GM12878 (cell line): ENCODE measurements at places on chromosomes 6 and 20.
A peak's percentile ranks its signal among the peaks of the same experiment; 100 is the strongest.

GRCh38 chr6:109820706-109821350, 129.7 kb downstream of the FIG4 start:
- peak; percentile 32 for DNase-seq

GRCh38 chr20:23305098-23305497, 45.5 kb upstream of the NXT1 start:
- no peak for DNase-seq

DNA sequence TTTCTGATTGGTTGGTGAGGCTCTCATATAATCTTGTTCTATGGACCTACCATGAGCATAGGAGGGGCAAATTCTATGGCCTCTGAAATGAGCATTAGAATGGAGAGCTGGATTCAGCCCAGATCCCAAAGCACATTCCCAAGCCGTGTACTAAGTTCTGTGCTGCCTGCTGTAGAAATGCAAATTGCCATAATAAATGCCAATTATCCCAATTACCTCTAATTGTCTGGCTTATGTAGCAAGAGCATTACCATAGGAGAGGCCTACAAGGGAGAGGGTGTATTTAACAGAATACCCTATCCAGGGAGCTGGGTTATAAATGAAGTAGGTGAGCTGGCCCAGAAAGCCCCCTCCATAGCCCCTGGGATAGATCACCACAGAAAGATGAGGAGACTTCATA, 126.8 kb downstream of the LRFN2 start:
- DNase-seq: no peak

DNA sequence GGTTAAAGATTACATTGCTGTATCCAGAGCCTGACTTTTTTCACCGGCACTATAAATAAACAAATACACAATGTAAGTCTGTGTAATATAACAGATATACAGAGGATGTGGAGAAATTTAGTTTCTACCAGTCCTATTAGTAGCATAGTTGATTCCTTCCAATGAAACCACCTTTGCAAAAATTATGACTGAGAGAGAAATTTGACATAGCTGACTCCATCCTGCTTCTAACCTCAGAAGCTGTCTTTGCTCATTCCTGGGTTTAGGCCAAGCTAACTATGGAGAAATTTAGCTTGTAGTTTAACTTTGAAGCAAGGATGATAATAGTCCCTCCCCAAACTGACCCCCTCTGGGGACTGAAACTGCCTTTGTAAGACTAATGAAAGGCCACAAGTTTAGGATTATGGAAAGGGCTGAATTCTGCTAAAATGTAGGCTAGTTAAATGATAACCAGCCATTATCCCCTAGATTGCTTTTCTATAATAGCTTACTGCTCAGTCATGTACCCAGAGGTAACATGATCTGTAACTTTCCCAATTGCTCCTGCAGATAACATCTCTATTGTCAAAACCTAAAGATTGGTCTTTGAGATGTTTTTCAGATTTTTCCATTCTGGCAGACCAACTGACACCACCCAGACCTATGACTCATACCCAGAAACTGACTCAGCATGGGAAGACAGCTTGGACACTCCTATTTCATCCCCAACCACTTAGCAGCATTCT, 172.8 kb upstream of the ARG1 start:
- DNase-seq: no peak

DNA sequence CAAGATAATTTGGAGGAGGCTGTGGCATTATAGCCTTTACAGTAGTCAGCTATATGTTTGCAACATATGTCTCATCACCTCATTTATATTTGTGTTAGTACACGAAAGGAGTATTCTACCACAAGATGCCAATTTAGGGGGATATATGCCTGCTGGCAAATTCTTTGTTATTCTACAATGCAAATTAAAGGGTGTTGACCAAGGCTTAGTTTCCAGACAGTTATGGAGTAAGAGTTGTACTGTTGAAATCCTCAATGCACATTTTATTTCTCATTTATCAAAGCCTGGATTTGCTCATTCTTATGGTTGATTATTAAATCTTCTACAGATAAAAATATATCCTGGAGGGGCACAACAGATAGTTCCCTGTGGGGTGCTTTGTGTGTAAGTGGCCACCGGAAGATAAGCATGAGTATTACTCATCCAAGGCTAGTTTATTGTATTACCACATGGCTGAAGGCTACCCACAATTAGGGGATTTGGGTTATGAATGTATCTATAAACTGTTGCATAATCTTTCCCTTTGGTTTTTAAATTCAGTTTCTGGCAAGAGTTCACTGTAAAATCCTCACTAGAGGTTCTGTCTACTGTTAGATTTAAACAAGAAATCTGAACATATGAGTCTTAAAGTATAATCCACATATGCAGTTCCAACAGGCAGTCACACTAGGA, 9.0 kb downstream of the CST9 start:
- no peak for DNase-seq

DNA sequence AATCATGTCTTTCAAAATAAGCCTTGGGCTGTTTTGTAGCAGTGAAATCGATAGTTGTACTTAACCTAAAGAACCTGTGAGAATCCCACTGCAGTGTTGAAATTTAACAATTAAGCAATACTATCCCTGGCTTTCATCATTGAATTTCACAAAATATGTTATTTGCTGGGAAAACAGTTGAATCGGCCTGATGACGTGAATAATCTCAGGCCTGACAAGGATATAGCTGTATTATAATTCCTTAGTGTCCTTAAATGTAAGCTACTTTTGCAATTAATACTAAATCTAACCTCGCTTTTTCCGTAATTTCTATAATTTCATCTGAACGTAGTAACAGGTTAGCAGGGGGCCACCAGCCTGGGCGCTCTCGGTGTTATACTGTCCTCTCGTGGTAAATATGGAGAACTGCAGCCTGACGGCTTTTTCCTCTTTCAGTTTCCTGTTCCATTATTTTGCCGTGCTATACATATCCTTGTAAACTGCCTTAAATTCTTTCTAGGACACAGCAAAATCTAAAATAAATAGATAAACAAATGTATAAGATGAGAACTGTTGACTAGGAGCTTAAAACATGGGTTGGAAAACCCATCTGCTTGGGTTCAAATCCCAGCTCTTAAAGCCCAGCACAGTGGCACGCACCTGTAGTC, 24.0 kb downstream of the MTFR2 start:
- DNase-seq: no peak

GRCh38 chr6:90039911-90040310, 145.6 kb downstream of the GJA10 start:
- no peak for DNase-seq

GRCh38 chr6:11433860-11434259, 103.7 kb upstream of the TMEM170B start:
- no peak for DNase-seq
